ENCODE measurements at places on chromosomes 4 and X. TPM values are rescaled to one million over a fixed set of nuclear protein-coding genes. Genes with fewer than 3 reads are reported as not detected.
A peak's percentile ranks its signal among the peaks of the same experiment; 100 is the strongest.

DNA sequence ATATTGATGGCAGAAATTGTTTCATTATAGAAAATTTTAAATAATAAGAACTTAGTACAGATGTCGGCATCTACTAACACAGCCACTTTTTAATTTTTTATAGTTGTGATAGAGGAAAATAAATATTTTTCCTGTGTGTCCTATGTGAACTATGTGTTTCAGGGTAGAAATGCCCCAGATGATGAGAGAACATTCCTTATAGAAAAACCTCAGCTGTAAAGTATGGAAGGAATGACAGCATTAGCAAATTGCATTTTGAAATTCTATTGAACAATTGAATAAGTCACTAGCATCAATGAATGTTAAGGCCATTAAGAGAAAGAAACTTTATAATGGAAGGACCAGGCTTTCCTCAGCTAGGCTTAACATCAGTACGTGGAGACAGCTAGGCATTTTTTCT lies 149.2 kb downstream of the CFAP299 start:
- DNase-seq, result no peak

DNA sequence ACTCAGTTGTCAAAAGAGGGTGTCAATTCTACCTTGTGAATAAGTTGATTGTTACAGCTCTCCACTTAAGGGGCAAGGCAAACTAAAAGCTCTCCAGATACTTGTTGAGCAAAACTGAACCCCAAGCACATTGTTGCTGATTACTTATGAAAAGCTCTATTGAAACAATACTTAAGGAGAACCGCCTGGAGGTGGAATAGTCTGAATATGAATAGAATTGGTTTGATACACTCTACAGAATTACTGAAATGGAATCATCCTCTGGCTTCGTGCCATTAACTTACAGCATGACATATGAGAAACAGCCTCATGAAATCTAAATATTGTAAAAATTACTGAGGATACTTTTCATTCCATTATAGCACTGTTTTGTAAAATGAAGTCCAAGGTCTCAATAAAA lies 127.0 kb upstream of the SH3RF1 start:
- no peak for DNase-seq

- peak; percentile 39 for DNase-seq
These were observed 6.3 kb downstream of the SFRP2 start for GRCh38 chr4:153782581-153782980.

- DNase-seq, result peak; percentile 65
These were observed 7.4 kb upstream of the PGRMC1 start for GRCh38 chrX:119228512-119229252.

- DNase-seq, result peak; percentile 92
These were observed 475.7 kb upstream of the SLIT2 start for GRCh38 chr4:19776021-19776459.

- DNase-seq, result no peak
These were observed 14.6 kb downstream of the SMAD1 start for GRCh38 chr4:145496292-145496691.

DNA sequence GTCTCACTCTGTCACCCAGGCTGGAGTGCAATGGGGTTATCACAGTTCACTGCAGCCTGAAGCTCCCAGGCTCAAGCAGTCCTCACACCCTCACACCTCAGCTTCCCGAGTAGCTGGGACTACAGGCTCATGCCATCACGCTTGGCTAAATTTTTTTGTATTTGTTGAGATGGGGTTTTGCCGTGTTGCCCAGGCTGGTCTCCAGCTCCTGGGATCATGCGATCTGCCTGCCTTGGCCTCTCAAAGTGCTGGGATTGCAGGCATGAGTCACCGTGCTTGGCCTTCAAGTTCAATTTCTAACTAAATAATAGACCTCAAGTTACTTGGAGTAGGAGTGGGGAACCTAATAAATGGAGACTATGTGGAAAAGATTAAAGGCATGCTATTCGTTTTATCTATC lies 48.9 kb downstream of the MND1 start:
- peak; percentile 35 for DNase-seq

DNA sequence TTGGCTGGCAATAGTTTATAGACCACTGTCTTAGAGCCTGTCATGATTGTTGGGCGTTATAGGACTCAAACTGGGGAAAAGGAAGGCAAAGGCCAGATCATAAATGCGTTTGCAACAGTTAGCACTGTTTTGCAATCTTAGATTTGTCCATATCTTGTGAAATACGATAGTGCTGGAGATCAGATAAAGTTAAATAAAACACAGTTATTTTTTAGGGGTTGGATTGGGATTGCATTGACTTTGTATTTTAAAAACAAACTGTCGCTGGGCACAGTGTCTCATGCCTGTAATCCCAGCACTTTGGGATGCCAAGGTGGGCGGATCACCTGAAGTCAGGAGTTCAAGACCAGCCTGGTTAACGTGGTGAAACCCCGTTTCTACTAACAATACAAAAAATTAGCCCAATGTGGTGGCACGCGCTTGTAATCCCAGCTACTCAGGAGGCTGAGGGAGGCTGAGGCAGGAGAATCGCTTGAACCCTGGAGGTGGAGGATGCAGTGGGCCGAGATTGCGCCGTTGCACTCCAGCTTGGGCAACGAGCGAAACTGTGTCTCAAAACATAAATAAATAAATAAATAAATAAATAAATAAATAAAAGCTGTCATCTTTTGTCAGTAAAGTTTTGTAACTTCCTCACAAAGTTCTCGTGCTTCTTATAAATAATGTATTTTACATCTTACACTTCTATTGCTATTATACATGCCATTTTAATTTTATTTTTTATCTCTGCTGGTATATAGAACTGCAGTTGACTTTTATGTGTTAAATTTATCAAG lies 117.2 kb downstream of the KDM6A start:
- DNase-seq, result no peak

DNA sequence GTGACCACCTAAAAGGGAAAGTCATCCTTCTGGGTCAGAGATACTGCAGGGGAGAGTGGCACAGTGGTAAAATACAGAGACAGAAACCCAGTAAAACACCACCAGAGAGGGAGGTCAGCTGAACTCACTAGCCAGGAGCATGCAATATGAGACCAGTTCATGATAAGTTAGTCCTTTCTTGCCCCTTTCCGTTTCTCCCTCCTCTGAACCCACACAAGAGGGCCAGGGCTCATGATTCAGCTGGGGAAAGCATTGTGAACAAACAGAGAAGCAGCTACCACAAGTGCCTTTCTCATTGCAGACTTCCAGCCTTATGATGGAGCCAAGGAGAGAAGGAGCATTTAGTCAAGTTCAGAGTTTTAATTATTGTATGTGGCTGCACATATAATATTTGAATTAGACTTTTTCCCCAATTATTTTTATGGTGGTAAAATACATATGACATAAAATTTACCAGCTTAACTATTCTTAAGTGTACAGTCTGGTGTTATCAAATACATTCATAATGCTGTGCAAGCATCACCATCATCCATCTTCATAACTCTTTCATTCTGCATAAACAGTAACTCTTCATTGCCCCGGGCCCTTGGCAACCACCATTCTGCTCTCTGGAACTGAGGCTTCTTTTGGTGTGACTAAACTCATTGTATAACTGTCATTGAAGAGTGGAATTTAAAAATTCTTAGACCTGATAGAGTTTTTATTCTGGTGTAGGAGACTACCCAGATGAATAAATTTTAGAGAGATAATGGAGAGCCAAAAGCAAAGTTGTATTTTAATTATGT lies 114.6 kb downstream of the DDIT4L start:
- DNase-seq, result peak; percentile 19

- no peak for DNase-seq
These were observed 50.6 kb upstream of the RAPGEF2 start for GRCh38 chr4:159052315-159052714.

SLC10A3 gene
- total RNA-seq, result 20.0 TPM

RBMX gene
- 772 TPM for total RNA-seq

NSG1 gene
- 8.9 TPM for total RNA-seq

PPARGC1A gene
- 2.4 TPM for total RNA-seq

FGFBP2 gene
- total RNA-seq, result 0.27 TPM

HSFX2 gene
- not detected for total RNA-seq

Measured in H4 (cell line).